Stimulated activated CD4-positive, alpha-beta T cell treated with anti-CD3 and anti-CD28 coated beads, Interleukin-4, amount 100 ng/mL, for 4 hours (primary cell): ENCODE measurements at places on chromosomes 13 and 19.

DNA sequence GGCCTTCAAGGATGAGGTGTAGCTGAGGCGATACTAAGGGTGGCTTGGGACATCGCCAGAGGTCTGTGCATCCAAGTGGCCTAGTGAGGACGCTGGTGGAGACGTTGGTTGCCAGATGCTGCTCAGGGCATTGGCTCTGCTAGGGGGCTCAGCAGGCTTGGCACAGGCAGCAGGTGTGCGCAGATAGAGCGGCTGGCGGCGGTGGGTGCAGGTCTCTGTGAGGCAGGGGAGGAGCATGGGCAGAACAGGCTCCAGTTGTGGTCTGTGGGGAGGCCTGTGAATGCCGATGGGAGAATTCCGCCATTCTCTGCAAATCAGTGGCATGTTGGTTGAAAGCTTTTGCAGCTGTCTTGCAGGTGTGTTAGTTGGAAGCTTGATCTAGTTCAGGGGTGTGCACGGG, 21.2 kb downstream of the PRAM1 start:
- no peak for DNase-seq

DNA sequence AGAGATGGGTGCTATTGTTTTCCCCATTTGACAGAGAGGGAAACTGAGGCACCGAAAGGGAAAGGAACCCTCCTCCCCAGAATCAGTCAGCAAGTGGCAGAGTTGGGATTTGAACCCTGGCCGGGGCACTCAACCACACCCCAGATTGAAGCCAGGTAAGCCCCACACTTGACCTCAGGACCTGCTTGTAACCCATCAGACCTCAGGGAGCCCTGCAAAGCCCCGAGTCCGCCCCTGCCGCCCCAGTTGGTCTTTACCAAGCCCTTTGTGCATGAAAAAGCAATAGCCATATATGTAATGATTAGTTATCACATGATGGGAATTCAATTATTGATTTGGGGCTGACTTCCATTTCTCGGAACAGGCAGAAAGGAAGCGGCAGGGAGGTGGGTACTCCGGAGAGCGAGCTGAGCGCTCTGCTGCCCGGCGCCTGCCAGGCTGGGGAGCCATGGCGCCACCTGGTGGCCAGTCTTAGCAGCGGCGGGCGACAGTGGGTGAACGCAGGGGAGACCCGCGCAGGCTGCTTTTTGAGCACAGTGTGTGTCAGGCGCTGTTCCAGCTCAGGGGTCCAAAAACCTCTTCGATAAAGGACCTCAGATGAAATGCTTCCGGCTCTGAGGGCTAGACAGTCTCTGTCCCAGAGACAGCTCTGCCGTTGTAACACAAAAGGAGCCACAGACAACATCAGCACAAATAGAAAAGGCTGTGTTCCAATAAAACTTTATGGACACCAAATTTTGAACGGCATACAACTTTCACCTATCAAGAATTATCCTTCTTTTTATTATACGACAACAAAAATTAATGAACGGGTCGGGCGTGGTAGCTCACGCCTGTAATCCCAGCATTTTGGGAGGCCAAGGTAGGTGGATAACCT, 82.9 kb upstream of the CACNA1A start:
- DNase-seq = peak; percentile 85

DNA sequence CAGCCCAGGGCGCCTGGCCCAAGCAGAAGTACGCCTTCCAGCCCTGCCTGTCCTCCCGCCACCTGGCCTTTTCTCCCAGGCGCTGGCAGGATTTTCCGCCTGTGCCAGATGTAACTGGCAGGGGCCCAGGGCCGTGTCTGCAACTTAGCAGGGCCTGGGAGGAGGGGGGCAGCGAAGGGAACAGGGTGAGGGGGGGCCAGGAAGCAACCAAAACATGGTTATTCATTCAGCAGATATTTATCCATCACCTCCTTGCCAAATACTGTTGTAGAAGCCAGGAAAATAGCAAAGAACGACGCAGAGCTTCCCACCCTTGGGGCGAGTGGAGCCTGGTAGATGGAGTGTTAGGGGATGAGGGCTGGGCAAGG, 5.6 kb downstream of the TLE6 start:
- no peak for DNase-seq

GRCh38 chr13:47288546-47288945, 391.7 kb upstream of the HTR2A start:
- no peak for DNase-seq

GRCh38 chr13:42075517-42075916, 27.1 kb downstream of the DGKH start:
- no peak for DNase-seq

GRCh38 chr19:48348045-48348444, 15.7 kb downstream of the TMEM143 start:
- no peak for DNase-seq

DNA sequence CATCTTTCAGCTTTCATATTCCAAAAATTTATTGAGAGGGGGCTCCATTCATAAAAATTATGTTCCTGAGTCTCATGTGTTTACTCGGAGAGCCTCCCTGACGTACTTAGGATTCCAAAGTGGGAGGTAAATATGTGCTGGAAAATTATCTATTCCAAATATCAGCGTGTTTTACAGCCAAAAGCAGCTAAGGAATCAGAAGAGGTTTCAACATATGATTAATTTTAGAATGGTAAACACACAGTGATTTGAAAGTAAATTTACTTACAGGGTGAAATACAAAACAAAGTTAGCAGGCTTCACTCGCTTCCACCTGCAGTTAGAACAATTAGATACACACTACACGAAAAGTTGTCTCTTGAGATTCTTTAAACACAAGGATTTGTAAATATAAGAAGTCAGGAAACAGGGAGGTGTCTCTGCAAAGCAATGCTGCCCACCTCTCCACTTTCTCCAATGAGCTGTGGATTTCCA, 313.8 kb upstream of the NBEA start:
- DNase-seq = no peak

- peak; percentile 41 for DNase-seq
These were observed 7.5 kb upstream of the GPR183 start for GRCh38 chr13:99314640-99315176.

- no peak for DNase-seq
These were observed 31.4 kb downstream of the PHF11 start for GRCh38 chr13:49527123-49527522.

GRCh38 chr13:25064396-25064795, 31.5 kb upstream of the PABPC3 start:
- DNase-seq = no peak

GRCh38 chr19:18020212-18021085, 12.5 kb downstream of the ARRDC2 start:
- DNase-seq = no peak

DNA sequence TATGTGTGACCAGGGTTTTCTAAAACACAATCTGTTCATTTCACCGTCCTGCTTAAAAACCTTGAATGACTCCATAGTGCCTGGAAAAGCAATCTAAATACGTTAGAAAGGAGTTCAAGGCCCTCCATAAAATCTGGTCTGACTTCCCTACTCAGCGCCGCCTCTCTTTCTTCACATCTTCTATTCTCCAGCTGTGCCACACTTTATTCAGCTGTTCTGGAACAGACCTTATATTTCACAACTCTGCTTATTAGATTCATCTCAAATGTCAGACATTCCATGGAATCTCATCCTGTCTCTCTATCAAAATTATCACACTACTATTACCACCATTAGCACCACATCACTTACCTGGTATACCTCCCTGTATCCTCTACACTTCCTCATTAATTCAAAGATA, 19.8 kb upstream of the SPART start:
- no peak for DNase-seq

GRCh38 chr13:23651887-23652286, 81.7 kb downstream of the TNFRSF19 start:
- DNase-seq = no peak

- DNase-seq = no peak
These were observed 1559.0 kb upstream of the SLC10A2 start for GRCh38 chr13:104625201-104625600.

GRCh38 chr13:20424949-20425348, 100.7 kb downstream of the CRYL1 start:
- no peak for DNase-seq

GRCh38 chr19:28422046-28422445, 790.9 kb downstream of the UQCRFS1 start:
- no peak for DNase-seq

DNA sequence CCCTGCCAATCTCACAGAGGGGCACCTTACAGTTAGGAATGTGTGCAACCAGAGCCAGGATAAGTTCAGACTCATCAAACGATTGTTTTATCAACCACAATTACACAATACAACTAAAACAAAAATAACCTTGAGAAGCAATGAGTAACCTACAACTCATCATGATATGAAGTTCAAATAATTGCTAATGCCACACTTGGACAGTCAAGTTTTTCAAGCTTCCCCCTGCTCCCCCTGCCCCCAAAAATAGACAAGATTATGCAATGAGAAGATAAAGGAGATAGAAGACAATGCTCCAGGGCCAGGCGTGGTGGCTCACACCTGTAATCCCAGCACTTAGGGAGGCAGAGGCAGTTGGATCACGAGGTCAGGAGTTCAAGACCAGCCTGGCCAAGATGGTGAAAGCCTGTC, 13.6 kb upstream of the KPNA3 start:
- no peak for DNase-seq

DNA sequence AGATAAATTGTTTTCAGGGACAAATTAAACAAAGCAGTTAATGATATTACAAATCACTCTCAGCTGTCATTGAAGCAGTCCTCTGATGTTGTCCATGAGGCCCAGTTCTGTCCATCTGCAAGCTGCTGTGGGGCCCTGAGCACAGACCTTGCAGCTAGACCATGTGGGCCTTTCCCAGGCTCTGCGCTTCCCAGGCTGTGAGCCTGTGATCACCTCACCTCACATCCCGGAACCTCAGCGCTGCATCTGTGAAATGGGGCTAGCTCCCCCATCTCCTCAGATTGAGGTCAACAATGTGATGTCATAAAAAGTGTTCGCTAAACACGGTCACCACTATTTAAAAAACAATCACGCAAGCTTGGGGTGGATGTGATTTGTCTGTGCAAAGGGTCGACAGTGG, 51.9 kb upstream of the UQCRFS1 start:
- DNase-seq = no peak

GRCh38 chr19:46904114-46905060, 43.6 kb downstream of the ARHGAP35 start:
- no peak for DNase-seq

DNA sequence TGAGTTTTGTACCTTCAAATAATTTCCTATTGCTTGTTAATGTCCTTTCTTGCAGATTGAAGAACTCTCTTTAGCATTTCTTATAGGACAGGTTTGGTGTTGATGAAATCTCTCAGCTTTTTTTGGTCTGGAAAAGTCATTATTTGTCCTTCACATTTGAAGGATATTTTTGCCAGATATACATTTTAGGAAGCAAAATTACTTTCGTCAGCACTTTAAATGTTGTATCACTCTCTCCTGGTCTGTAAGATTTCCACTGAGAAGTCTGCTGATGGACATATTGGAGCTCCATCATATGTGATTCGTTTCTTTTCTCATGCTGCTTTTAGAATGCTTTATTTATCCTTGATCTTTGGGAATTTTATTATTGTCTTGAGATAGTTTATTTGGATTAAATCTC, 105.5 kb downstream of the TNFSF13B start:
- DNase-seq = no peak

DNA sequence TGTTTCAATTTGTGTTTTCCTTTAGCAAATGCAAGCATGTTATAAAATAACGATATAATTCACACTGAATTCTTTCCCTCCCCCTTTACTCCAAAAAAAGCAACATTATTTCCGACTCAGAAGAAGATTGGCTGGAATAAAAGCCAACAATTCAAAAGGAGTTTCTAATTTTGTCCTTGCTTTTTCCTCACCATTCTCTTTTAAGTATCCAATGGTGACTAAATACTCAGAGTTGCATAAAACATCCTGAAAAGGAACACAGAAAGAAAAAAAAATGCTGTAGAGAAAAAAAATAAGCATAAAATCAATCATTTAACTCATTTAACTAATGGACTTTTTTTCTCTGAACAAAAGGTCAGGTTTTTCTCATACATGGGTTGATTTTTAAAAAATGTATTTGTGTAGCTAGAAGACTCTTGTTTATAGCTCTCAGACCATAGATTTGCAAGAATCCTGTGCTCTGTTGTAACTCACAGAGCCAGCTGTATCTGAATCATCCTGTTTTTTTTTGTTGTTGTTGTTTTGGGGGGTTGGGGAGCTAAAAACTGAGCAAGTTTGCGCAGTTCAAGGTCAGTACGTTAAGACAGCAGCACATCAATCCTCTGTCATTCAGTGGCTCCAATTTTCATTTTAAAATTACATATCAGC, 108.1 kb downstream of the PCDH17 start:
- DNase-seq = no peak

DNA sequence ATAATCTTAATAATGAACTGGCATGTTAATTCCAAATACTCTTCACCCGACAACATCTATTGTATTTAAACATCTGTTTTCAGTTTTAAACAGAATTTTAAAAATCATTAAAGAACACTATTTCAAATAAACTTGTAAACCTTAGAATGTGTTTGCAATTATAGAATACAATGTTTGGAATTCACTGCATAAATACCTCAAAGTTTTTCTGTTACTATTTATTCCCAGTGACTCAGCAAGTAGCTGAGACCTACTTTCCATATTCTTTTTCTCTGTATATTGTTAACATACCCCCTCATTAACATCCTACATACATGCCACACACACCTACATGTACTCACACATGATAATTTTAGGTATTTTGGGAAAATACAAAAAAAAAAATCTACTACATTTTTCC, 1134.3 kb downstream of the SLITRK1 start:
- no peak for DNase-seq

- DNase-seq = no peak
These were observed 6.5 kb downstream of the MEIOSIN start for GRCh38 chr19:45739498-45740439.

DNA sequence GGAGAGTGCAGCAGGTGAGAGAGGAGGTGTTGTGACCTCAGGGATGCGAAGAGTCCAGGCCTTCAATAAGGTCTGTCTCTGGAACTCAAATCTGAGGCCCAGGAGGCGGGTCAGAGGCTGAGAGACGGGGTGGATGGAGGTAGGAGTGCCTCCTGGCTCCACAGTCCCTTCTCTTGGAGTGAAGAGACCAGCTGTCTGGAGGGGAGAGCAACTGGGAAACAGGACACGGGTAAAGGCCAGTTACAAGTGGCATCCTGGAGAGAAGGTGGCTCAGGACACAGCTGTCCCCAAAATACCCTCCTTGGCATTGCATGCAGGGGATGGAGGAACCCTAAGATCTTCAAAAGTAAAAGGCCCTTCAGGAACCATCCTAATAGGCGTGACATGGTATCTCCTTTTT, 19.2 kb downstream of the PDE4A start:
- no peak for DNase-seq

GRCh38 chr13:100106005-100106404, 17.1 kb downstream of the PCCA start:
- no peak for DNase-seq

GRCh38 chr19:50460161-50460765, 16.0 kb upstream of the EMC10 start:
- DNase-seq = no peak

DNA sequence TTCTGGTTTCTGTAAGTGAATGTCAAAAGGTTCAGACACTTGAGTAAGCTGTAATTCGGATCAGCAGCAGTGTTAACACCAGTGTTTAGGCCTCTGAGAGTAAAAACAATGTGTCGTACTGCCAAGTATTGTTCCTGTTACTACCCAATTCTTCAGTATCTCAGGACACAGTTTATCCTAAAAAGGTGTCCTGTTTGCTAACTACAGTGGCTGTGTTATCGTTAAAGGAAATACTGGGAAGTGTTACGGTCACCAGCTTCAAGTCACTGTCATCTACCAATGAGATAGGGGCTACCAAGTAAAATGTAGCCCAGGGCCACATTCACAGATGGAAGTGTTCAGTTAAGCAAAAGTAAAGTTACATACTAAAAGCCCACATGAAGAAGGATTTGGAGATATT, 2.3 kb upstream of the UPF3A start:
- DNase-seq = no peak

GRCh38 chr13:110275931-110276552, 30.9 kb downstream of the COL4A1 start:
- DNase-seq = no peak

- peak; percentile 51 for DNase-seq
These were observed 900 bp downstream of the PPP1R13L start for GRCh38 chr19:45403781-45404556.
